ENCODE measurements at places on chromosomes 7 and 10. TPM values are rescaled to one million over a fixed set of nuclear protein-coding genes. Genes with fewer than 3 reads are reported as not detected.

The ITGA8 gene
- not detected for total RNA-seq

The NET1 gene
- total RNA-seq: 64.3 TPM

The ZDHHC6 gene
- 30.3 TPM for total RNA-seq

The ACTR3C gene
- total RNA-seq: 0.36 TPM

The LAMB1 gene
- total RNA-seq: 104 TPM

The ACHE gene
- total RNA-seq: 2.8 TPM

The AOAH gene
- total RNA-seq: not detected

The TFEC gene
- not detected for total RNA-seq

The FBH1 gene
- total RNA-seq: 44.7 TPM

The WEE2 gene
- not detected for total RNA-seq

The BRI3 gene
- 164 TPM for total RNA-seq

The CRYGN gene
- total RNA-seq: not detected

The CYP3A4 gene
- total RNA-seq: not detected

The SPDYE6 gene
- not detected for total RNA-seq

The PTF1A gene
- total RNA-seq: not detected

The NME8 gene
- not detected for total RNA-seq

The ZNF316 gene
- 13.9 TPM for total RNA-seq

The POU6F2 gene
- not detected for total RNA-seq

The SPDYE11 gene
- total RNA-seq: not detected

The RBP3 gene
- not detected for total RNA-seq

The MUC12 gene
- 23.2 TPM for total RNA-seq

The LMOD2 gene
- not detected for total RNA-seq

The FANK1 gene
- 2.8 TPM for total RNA-seq

The TCAF2 gene
- total RNA-seq: 0.84 TPM

The C10orf67 gene
- total RNA-seq: 0.17 TPM

The PTPRZ1 gene
- not detected for total RNA-seq

The UPK3B gene
- total RNA-seq: 19.4 TPM

The KIF11 gene
- 36.7 TPM for total RNA-seq

The CPVL gene
- 0.55 TPM for total RNA-seq

The FKBP6 gene
- not detected for total RNA-seq

The PSTK gene
- 4.6 TPM for total RNA-seq

The TLX1 gene
- not detected for total RNA-seq

The RELN gene
- 0.01 TPM for total RNA-seq

The COMMD3 gene
- 50.3 TPM for total RNA-seq

The DGKI gene
- 0.23 TPM for total RNA-seq

The PPP1R9A gene
- 3.8 TPM for total RNA-seq

The SPDYE2B gene
- total RNA-seq: not detected

The ASL gene
- 24.1 TPM for total RNA-seq

The IFIT1B gene
- total RNA-seq: not detected

The PAX4 gene
- total RNA-seq: not detected

The SPACDR gene
- total RNA-seq: 0.65 TPM

The WNT8B gene
- total RNA-seq: not detected

The IL6 gene
- 1.0 TPM for total RNA-seq

The NOS3 gene
- total RNA-seq: 0.63 TPM

The GPR158 gene
- 0.07 TPM for total RNA-seq

The PAPOLB gene
- total RNA-seq: not detected

The FXYD4 gene
- not detected for total RNA-seq

The DYNC1I1 gene
- total RNA-seq: not detected

The GALNT17 gene
- total RNA-seq: not detected

The IL2RA gene
- total RNA-seq: not detected

The CFAP46 gene
- 1.5 TPM for total RNA-seq

The DNAJC1 gene
- total RNA-seq: 28.7 TPM

The HDAC9 gene
- 0.27 TPM for total RNA-seq

The ARMC3 gene
- 1.1 TPM for total RNA-seq

The NUP205 gene
- 50.6 TPM for total RNA-seq

The ALOX5 gene
- total RNA-seq: 0.38 TPM
